ENCODE measurements at places on chromosomes 3 and 15.

GRCh38 chr3:15647611-15648167 is 46.1 kb downstream of the BTD start:
- no peak for DNase-seq

- DNase-seq = no peak
Observed at GRCh38 chr3:105195260-105195659, 171.4 kb upstream of the ALCAM start.

- DNase-seq = no peak
Observed at GRCh38 chr3:46252980-46253379, 10.7 kb downstream of the CCR3 start.

DNA sequence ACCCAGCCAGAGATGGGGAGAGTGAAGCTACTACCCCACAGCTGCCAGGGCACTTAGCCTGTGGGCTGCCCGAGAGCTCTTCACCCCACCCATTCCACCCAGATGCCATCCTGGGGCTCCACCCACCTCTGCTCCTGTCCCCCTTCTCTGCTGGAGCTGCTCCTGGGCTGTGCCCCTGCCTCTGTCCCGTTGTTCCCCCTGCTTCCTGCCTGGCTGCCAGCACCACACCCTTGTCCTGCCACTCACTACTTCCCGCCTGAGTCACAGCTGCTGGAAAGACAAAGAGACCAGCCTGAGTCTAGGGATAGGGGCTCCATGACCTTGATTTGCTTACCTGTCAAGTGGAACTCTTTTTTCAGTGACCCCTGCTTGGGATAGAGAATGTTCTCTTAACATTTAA is 12.4 kb downstream of the GNAI2 start:
- no peak for DNase-seq

GRCh38 chr3:32316319-32316718 is 75.3 kb upstream of the CMTM7 start:
- no peak for DNase-seq

DNA sequence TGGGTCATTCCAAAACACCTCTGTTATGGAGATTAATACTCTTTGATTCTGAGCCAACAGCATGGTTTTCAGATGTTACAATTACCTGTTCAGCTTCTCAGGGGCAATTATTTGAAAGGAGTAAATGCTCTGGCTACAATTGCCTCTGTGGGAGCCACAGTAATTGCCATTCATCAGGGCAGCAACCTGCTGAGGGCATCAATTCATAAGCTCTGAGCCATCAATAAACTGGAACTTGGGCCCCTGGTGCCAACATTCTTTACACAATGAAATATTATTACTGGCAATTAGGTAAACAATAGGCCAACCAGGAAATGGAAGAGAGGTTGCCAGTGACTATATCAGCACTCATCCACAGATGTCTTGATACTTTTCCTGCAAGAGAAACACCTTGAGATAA is 660.8 kb downstream of the MECOM start:
- peak; percentile 17 for DNase-seq

GRCh38 chr3:147119989-147120388 is 286.4 kb downstream of the ZIC4 start:
- DNase-seq = no peak

DNA sequence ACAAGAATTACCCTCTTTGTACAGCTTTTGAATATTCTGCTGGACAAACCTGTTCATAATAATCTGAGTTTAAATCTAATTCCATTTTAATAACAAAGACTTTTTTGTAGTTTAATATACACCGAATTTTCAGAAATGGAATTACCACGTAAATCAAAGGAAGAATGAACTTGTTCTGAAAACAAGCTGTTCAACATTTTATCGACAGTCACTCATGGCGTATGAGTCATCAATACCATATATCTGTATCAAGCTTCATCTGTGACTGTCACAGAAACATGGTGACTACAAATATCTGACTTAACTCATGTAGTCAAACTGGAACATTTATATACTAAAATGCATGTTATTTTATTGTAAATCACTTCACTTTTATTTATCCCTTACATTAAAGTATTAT is 90.0 kb downstream of the EFL1 start:
- no peak for DNase-seq

DNA sequence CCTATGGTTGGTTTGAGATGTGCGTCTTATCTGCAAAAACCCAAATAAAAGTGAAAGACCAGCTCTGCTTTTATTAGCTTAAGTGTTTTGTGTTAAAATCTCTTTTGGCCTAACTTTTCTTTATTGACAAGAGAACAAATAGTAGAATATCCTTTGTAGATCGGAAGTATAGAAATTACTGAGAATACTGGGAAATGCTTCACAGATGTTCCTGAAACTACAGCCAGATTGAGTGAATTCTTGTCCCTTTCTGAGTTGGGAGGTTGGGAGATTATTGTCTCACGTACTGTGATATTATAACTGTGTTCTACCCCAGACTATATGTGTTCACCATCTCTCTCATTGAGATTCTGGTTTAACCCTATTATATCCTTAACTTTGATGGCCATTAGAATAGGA is 21.7 kb downstream of the RAB8B start:
- no peak for DNase-seq

GRCh38 chr3:136885357-136886213 is 23.6 kb downstream of the NCK1 start:
- no peak for DNase-seq

DNA sequence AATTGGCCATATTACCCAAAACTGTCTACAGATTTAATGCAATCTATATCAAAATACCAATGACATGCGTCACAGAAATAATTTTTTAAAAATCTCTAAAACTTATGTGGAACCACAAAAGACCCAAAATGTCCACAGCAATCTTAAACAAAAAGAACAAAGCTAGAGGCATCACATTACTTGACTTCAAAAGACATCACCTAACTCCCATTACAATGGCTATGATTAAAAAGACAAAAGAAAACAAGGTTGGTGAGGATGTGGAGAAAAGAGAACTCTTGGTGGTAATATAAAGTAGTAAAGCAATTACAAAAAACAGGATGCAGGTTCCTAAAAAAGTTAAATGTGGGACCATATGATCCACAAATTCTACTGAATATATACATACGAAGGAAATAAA is 187.6 kb upstream of the CNTN6 start:
- DNase-seq = no peak

DNA sequence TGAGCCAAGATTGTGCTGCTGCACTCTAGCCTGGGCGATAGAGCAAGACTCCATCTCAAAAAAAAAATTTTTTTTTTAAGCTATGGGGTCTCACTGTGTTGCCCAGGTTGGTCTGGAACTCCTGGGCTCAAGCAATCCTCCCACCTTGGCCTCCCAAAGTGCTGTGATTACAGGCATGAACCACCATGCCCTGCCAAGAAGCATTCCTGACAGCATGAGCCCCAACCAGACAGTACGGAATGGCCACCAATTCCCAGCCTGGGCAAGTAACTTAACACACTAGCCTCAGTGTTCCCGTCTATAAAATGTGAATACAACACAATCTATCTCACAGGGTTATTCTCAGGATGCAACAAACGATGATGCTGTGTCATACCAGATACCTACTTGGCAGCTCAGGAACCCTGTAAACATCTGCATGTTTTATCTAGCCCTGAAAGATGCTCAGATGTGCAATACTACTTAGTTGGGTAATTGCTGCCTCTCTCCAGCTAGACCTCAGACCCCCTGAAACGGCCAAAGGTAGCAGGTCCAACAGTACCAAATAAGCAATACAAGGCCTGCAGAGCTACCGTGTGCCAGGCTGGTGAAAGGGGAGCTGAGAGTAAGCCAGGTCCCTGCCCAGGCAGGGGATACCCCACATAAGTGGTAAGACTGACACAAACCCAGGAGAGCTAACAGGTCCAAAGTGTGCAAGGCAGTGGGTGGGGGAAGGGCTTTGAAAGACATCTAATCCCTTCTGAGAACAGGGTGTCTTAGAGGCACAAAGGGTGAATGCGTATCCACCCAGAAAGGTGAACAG is 1.9 kb downstream of the TKT start:
- no peak for DNase-seq

GRCh38 chr3:11803977-11804892 is 42.5 kb downstream of the TAMM41 start:
- peak; percentile 28 for DNase-seq

GRCh38 chr3:177441813-177442646 is 244.7 kb upstream of the TBL1XR1 start:
- DNase-seq = no peak

DNA sequence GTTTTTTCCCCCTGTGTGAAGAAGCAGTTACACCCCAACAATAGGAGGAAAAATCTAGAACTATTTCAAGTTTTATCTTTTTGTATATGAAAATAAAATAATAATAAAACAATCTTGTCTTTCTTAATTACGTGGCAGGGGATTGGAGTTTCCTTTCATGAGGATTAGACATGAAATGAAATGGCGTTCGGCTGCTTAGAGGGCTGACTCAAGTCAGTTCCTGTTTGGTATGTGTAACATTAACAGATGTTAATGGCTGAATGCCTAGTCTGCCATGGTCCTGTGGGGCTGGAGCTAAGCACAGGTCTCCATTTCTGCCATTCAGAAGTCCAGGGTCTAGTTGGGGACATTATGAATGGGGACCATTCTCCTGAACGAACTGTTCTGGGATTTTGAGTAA is 3.1 kb upstream of the EXOG start:
- DNase-seq = no peak

DNA sequence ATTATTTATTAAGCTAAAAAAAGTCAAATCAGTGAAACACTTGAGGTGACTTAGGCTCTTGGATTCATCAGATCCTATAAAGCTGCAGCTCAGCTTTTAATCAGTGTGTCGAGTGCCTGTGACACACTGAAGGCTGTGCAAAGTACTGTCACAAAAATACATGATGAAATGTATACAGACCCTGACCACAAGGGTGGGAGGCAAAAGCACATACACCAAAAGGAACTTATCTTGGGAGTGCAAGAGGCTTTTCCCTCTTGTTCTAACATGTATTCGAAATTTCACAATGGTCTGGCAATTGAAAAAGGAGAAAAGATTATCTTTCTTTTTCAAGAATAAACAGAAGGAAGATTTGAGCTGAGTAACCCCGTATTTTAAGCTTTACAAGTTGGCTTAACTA is 35.9 kb downstream of the VGLL4 start:
- no peak for DNase-seq

- DNase-seq = no peak
Observed at GRCh38 chr3:99970198-99970597, 144.1 kb downstream of the FILIP1L start.

DNA sequence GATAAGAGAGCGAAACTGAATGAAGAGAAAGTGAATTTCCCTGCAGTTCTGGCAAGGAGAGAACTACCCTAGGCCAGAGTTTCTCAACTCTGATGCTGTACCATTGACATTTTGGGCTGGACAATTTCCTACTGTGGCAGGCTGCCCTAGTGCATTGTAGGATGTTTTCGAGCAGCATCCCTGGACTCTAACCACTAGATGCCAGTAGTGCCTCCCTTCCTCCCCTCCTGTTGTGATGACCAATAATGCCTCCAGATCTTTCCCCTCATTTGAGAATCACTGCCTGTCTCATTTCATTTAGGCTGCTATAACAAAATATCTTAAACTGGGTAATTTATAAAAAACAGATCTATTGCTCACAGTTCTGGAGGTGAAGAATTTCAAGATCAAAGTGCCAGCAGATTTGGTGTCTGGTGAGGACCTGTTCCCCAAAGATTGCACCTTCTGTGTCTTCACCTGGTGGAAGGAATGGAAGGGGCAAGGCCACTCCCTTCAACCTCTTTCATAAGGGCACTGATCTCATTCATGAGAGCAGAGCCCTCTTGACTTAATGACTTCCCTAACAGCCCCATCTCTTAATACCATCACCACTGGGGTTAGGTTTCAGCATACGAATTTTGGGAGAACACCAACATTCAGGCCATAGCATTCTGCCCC is 188.9 kb upstream of the MEIS2 start:
- DNase-seq = peak; percentile 12

DNA sequence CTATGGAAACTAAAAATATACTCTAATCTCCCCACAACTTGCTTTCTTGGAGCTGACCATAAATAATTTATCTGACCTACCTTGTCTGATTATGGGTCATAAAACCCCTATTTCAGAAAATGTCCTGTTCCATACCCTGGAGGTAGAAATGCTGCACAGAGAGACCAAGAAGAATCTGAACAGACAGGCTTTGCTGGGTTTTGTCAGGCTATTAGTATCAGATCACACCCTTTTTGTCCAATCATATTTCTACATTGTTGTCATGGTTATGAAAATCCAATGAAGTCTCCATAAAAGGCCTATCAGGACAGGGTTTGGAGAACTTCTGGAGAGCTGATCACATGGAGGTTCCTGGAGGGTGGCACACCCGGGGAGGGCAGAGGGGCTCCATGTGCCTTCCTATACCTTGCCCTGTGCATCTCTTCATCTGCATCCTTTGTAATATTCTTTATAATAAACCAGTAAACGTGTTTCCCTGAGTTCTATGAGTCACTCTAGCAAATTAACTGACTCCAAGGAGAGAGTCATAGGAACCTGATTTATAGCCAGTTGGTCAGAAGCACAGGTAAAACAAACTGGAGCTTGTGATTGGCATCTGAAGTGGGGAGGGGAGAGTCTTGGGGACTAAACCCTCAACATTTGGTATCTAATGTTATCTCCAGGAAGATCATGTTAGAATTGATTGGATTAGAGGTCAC is 58.1 kb downstream of the NGLY1 start:
- DNase-seq = no peak

DNA sequence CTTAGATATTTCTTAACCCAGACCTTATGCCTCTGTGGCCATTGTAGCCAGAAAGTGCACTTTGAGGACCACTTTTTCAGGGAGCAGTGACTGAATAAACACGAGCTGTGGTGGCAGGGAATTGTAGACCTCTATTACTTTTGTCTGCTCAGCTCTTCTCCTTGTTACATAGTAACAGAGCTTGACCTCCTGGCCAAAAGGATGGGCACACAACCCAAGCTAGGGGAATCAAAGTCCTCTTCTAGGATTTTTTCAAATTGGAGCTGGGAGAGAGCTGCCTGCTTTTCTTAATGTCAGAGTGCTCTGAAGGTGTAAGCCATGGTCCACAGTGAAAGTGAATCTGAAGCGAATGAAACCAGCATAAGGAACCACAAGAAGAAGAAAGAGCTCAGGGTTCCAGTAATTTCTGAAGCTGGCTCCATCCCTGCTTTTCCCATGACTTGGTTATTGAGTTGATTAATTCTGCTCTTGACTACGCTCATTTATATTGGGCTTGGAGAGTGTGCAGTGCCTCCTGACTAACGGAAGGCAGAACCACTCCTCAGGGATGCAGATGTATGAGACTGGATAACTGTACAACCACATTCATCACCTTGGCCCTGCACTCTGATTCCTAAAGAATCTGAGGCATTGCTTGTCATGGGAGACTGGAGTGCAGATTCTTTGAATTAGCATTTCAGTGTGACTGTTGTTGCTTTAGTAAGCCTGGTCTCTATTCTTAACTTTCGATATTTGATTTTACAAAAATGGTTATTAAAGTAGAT is 60.9 kb downstream of the TLNRD1 start:
- no peak for DNase-seq

DNA sequence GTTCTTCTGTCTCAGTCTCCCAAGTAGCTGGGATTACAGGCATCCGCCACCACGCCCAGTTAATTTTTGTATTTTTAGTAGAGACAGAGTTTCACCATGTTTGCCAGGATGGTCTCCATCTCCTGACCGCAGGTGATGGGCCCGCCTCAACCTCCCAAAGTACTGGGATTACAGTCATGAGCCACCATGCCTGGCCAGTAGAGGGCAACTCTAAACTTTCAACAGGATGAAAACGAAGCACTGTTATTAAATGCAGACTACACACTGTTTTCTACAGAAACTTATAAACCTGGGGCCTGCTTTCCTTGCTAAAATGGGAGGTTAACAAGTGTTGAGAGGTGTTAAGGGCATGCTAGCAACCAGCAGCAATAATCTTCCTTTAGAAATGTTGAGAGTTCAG is 7.6 kb downstream of the ARPC4 start:
- DNase-seq = no peak

Measured in iPS DF 19.7 (cell line).